Mucosa of gallbladder (tissue), 1 donor: ENCODE measurements at places on chromosomes 5 and 9.

- DNase-seq: no peak
Observed at GRCh38 chr5:158115468-158115867, 256.5 kb upstream of the CLINT1 start.

- no peak for DNase-seq
Observed at GRCh38 chr5:150500905-150501304, 7.0 kb upstream of the NDST1 start.

DNA sequence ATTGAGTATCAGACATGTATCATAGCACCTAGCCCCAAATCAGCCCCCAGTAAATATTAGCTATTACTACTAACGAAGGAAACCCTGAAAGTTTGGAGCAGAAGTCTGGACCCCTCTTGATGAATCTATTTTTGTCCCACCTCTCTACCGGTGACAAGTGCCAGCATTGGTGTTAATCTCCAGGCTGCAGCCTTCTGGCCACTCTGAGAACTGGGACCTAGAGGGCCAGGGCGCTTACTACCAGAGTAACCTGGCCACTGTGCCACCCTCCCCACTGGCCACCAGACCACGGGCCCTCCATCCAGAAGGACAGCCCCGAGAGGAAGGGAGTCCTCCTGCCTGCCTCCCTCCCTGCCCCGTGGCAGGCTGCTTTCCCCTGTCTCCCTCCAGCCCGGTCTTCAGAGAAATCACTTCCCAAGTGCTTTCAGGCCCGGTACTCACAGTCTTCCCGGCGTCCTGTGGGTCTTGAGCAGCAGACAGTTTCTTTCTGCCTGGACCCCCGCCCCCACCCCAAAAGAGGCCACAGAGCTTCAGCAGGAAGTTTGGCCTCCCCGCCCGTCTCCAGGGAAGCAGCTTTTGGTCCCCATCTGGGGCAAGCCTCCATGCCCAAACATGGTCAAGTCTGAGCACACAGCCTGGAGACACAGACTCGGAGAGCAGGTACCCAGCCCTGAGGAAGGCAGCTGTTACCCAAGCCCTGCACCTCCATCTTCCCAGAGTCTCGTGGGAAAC is at the start of gene KCNMB1:
Gene KCNMB1 (minus strand): TSS at position 550 of the 732 bp plus-strand sequence. CDS start 3,920 bp downstream, outside the sequence.
- DNase-seq: no peak

DNA sequence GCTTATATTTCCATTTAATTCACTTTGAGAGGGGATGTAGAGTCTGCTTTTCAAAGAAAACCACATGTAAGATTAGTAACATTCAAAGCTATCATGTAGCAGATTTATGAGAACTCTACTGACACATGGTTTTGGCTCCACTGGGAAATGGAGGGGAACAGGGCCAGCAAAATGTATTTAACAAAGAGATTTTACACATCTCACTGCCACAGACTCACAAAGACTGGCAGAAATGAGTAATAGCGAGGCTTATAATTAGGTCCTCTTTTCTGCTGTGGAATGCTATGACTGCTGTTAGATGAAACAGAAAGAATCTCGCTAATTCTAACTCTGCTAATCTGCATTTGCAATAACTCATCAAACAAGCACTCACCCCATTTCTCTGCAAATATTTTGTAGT is 4.5 kb downstream of the DAP start:
- DNase-seq: no peak

DNA sequence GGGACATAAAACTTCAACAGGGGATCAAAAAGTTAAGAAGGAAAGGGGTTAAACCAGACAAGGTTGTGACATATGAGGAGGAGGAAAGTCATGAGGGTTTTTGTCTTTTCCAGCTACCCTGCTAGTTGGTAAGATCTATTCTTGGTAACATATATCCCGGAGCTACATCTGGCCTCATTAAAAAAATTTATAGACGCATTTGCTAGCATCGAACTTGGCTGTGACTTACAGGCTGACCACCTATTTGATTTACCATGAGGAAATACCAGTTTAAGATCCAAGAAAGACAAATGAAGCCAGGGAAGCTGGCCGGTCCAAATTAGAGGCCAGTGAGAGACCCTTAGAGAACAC is 87.6 kb upstream of the NIPAL4 start:
- DNase-seq: no peak
